ENCODE measurements at places on chromosomes 11 and 22. TPM values are rescaled to one million over a fixed set of nuclear protein-coding genes. Genes with fewer than 3 reads are reported as not detected.

The TREH gene
- total RNA-seq: 0.52 TPM

The GPHA2 gene
- not detected for total RNA-seq

The PRSS23 gene
- total RNA-seq: 18.3 TPM

The TMEM45B gene
- total RNA-seq: not detected

The C11orf42 gene
- not detected for total RNA-seq

The LRRN4CL gene
- total RNA-seq: 9.9 TPM
